Stimulated activated CD8-positive, alpha-beta memory T cell treated with anti-CD3 and anti-CD28 coated beads, Interleukin-4, amount 100 ng/mL, for 1 hour (primary cell): ENCODE measurements at places on chromosomes 11 and 22.

GRCh38 chr22:31295360-31295759 lies 3.1 kb upstream of the PIK3IP1 start:
- DNase-seq: no peak

DNA sequence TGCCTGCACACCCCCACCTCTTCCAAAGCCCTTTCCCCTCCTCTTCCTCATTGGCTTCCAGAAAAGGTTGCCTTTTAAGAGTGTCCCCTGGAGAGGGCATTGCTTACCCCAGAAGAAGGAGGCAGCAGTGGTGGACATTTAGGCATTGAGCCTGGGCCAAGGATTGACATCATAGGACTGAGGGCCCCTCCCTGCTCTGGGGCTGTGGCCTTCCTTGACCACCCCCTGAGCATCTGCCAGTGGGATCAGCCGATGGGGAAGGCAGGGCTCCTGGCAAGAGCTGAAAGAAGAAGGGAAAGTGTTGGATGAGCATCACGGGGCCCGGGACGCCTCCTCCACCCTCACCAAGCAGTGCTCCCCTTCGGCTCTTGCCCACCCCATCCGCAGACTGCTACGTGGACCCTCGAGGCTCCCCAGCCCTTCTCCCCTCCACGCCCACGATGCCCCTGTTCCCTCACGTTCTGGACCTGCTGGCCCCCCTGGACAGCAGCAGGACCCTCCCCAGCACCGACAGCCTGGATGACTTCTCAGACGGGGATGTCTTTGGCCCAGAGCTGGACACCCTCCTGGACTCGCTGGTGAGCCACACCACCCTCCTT lies 37.4 kb downstream of the ZC3H7B start:
- no peak for DNase-seq

DNA sequence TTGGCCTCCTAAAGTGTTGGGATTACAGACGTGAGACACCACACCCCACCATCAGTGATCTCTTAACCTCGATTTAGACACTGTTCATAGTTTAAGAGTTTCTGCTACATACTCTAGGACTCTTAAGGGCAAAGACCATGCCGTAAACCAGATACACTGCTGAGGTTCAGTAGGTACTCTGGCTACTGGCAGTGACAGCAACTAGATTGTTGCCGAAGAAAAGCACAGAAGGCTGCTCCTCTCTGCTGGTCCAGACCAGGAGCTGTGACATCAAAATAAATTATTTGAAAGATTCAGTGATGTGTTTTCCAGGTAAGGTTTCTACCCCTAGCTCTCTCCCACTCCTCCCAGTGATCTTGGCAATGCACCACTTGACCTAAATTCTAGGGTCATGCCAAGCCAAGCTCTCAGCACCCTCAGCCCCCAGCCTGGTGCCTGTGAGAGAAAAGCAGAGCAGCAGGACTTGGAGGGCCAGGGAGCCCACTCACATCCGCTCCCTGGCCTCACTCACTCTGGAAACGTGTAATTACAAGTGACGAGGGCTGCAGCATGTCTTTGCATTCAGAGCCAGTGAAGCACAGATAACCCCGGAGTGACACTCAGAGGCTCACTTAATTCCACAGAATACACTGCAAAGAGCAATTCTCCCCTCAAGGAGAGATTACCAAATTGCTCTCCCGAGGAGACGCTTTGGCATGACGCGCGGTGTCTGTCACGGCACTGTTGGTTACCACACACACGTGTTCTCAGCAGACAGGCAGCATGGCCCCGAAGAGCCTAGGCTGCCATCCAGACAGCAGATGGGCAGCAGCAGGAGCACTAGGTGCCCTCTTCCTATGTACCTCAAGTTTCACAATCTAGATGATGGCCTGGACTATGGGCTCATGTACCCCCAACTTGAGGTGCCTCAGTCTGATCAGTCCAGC lies 96.9 kb upstream of the PITPNB start:
- DNase-seq: no peak

GRCh38 chr11:10807493-10808234 lies 1.1 kb downstream of the EIF4G2 start:
- peak; percentile 6 for DNase-seq

- no peak for DNase-seq
Observed at GRCh38 chr22:39481054-39481453, 21.0 kb upstream of the MIEF1 start.

DNA sequence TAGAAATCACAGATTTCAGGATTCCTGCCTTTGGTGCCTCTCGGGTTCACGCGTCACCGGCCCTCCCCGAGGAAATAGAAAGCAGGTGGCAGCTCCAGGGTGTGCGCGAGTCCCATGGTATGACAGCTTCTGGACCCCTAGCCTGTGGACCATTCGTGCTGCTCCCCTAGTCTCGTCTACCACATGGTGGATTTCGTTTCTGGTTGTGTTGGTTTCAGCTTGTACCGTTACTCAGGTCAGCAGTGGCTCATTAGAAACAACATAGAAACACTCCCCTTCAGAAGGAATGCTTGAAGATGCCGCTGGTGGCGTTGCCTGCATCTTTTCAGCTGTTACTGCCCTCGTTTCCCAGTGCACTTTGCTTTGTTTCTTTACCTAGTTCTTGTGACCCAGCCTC lies 700 bp downstream of the TTC17 start:
- no peak for DNase-seq

DNA sequence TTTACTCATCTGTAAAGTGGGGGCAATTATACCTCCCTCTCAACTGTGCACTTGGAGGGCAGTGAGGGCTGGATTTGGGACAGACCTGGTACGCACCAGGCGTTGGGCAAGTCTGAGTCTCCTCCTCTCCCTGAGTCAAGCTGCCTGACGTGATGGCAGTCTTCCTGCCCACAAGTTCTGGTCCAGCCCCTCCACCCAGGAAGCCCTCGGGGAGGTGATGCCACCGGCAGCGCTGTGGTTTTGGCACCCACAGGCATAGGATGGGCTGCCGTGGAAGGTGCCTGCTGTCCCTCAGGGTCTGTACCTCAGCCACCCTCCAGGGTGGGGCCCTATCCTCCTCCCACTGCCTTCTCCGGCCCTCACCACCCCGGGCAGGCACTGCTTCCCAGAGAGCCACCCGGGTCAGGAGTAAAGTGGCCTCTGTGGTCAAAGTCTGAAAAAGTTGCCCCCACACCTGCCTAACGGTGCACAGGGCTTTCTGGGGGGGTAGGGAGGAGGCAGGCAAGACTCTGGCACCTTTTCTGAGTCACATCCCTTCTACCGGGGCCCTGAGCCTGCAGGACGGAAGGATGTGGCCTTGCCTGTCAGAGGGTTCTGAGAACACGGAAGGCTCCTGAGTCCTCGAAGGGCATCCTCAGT lies 6.5 kb upstream of the APOBEC3H start:
- DNase-seq: peak; percentile 68

GRCh38 chr22:44363980-44364750 lies 51.4 kb upstream of the SHISAL1 start:
- DNase-seq: no peak

DNA sequence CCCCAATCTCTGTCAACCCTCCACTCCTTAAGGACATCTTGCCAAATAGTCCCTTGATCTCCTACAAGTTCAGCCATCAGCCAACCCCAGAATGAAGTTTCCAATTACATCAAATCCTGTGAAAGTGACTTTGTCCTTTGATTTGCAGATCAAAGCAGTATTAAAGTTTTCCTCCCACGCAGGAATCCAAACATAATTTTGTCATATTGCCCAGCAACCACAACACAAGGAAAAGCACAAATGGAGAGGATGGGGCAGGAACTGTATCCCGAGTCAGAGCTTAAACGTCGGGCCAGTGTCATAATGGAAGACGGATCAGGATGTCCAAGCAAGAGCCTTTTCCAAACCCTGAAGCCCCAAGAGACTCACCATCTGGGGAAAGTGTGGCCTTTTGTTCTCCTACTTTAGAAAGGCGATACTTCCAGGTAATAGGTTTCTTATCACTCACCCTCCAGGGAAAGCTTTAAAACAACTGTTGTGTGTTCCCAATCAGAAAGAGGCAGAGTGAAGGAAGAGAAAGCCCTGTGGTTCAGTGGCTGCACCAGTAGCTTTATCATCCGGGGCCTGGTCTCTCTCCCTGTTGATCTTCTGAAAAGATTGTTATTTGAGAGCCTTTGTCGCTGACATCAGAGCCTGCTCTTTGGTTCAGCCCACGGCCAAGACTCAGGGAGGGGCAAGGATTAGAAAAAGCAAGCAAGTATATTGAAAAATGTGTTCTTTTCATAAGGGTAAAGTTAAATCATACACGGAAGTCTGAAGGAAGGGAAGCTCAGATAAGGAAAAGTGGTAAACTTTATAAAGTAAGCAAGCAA lies 41.7 kb downstream of the EXPH5 start:
- DNase-seq: no peak

- no peak for DNase-seq
Observed at GRCh38 chr22:37674248-37674647, 1.2 kb upstream of the LGALS1 start.

GRCh38 chr11:133681901-133682300 lies 149.6 kb upstream of the OPCML start:
- DNase-seq: no peak

DNA sequence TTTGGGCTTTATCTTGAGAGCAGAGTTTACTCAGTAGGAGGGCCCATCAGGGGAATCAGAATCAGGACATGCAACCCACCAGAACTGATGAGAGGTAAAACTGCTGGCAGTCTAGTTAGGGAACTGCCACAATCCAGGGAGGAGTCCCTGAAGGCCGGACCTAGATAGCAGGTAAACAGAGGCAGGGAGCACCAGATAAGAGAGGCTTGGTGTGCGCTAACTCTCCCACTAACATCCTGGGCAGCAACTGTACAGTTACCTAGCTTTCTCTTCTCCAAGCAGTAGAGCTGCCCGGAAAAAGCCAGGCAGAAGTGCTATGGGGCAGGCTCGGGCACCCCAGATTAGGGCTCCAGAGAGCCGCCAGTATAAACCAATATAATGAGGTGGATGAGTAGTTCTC lies 865 bp upstream of the AMOTL1 start:
- DNase-seq: no peak

- no peak for DNase-seq
Observed at GRCh38 chr11:118073554-118073953, 3.3 kb upstream of the TMPRSS4 start.

GRCh38 chr11:120096369-120097191 lies 41.3 kb downstream of the TRIM29 start:
- DNase-seq: no peak

DNA sequence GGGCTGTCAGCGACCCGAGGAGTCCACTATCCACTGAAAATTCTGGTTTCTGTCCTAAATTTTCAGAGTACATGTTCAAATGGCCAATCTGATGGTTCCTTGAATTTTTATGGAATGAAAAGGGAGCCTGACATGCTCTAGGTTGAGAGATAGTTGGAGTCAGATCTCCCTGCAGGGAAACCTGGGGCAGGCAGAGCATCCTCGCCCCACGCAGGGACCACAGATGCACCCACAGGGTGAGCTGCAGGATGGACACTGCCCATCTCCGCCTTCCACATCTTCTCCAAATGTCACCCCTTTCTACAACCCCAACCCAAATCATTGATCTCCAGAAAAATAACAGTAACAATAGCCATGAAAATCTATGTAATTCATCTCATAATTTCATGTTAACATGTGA lies 114.2 kb upstream of the IGLL5 start:
- DNase-seq: no peak

- no peak for DNase-seq
Observed at GRCh38 chr11:122837528-122838346, 563 bp upstream of the CRTAM start.

DNA sequence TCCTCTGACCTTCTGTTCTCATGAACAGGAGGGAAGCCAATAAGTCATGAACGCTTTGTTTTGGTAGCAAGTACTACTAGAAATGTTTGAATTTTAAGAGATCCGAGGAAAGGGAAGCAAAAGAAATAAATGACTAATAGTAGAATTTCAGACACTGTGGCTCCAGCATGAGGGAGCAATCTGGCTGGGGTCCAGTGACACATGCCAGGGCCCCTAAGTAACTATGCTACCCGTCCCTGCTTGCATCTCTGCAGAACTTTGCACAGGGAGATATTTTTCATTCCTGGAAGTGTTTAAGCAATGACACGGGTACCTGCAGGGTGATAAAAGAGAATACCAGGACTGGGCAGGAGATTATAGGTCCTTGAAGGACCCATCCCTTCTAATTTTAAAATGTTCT lies 7.3 kb upstream of the ADAMTS8 start:
- DNase-seq: no peak
